ENCODE measurements at places on chromosomes 4 and X. TPM values are rescaled to one million over a fixed set of nuclear protein-coding genes. Genes with fewer than 3 reads are reported as not detected.

GRCh38 chr4:56880572-56880971, 27.1 kb upstream of the REST start:
- no peak for DNase-seq

DNA sequence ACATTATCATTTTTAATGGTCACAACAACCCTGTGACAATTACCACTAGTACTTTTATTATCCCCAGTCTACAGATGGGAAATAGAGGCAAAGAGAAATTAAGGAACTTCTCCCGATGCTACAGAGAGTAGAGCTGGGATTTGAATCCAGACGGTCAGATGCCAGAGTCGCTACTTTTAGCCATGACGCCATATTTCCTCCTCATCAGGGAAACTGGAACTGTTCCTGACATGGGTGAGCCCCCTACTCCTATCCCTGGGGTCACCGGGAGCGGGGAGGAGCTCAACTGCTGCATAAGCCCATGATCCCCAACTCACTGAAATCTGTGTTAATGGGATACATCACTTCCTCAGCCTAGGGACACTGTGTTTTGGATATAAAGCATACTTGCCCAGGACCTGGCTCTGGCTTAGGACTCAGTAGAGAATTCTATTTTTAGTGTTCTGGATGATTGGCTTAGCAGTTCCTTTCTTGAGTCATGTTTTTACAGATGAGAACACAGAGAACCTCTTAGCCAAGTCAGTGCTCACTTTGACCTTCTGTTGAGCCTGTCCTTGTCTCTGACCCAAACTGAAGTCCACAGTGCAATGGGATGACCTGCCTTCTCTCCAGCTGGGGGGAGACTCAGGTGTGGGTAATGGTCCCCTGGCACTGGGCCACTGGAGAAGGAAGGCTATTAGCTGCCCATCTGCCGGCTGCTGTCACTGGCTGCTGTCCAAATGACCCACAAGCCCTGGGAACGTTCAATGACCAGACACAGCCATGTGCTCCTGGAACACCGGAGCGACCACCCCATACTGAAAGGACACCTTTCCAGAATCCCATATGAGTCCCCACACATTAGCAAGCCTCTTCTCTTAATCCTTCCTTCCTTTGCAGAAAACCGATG, 90.8 kb upstream of the SHISA3 start:
- no peak for DNase-seq

DNA sequence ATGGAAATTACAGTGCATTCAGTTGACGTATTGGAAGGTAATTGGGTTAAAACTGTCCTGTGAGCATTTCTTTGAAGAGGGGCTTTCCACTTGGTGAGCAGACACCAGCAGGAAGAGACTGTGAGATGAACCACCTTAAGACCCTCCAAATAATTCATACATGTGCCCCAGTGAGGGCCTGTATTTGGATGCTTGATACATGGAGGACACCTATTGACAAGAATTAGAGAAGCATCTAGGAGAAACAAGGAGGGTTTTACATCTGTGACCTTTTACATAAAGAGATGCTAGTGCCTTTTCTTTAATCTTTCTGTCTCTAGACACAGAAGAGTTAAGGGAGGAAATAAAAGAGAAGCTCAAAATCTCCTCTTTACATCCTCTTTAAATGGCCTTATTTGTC, 1115.3 kb upstream of the IGFBP7 start:
- no peak for DNase-seq

- DNase-seq: no peak
Measured at GRCh38 chr4:47852136-47852535, 14.3 kb upstream of the CORIN start.

GRCh38 chr4:8861576-8862295, 9.9 kb downstream of the HMX1 start:
- no peak for DNase-seq

DNA sequence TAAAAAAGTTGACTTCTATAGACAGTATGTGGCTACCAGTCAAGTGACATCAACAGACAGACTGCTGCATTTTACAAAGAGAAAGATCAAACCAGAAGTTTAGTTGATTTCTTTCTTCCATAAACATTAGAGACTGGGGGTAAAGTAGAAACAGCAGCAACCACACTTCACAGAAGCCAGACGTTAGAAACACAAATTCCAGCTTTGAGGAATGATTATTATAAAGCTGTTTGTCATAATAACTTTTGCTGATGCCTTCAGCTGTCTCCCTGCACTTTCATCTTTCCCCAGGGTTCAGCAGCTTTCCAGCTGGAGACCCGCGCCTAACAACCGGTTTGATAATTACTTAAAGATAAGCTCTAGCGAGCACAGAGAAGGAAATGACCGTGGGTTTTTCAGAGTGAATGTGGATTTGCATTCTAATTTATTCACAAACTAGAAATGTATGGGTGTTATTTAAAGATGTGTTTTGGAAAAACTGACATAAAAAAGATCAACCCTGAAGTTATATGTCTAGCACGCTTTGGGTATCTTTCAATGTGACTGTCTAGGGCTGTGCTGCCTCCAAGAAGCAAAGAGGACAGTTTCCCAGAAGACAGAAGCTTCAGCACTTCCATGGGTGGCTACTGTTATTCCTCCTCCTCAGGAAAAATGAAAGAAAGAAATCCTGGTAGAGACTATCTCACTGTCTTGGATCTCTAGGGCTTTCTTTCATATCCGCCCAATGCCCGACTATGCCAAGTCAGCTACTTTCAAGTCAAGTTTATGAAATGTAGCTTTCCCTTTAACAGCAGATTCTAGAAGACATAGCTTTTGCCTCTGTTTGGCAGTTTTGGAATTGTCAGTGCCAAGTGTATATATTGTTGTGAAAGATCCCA, 15.0 kb upstream of the ENAM start:
- DNase-seq: no peak

DNA sequence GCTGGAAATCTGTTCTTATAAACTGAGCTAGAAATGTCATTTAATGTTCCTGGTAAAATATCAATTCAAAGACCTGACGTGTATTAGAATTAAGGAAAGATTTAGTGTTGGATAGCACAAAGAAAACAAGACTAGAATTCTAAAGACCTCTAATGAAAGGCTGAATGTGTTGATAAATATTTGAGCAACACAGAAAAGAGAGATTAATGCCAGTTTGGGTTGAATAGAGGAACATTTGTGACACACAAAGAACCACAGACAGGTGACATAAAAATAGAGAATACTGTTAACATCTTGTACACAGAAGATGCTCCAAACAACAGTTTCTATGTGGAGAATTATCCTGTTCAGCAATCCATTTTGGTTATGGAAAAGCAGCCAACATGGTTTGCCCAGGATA, 222.1 kb upstream of the GALNT7 start:
- no peak for DNase-seq

- no peak for DNase-seq
Measured at GRCh38 chr4:85393201-85393600, 81.7 kb upstream of the ARHGAP24 start.

DNA sequence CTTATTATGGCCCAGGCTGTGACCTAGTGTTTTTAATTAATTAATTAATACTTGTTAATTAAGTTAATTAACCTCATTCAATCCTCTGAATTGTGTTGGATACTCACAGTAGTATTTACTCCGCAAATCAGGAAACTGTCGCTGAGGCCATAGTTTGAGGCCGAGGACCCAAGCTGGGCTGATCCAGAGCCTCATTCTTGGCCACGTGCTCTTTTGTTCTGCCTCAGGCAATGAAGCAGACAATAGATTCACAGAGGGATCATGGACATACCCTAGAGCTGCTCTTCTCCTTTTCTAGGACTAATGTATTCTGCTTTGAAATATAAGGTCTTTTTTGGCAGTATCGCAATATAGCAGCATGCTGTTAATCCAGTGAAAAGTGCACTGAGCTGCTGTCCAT, 24.0 kb upstream of the SNCA start:
- DNase-seq: no peak

DNA sequence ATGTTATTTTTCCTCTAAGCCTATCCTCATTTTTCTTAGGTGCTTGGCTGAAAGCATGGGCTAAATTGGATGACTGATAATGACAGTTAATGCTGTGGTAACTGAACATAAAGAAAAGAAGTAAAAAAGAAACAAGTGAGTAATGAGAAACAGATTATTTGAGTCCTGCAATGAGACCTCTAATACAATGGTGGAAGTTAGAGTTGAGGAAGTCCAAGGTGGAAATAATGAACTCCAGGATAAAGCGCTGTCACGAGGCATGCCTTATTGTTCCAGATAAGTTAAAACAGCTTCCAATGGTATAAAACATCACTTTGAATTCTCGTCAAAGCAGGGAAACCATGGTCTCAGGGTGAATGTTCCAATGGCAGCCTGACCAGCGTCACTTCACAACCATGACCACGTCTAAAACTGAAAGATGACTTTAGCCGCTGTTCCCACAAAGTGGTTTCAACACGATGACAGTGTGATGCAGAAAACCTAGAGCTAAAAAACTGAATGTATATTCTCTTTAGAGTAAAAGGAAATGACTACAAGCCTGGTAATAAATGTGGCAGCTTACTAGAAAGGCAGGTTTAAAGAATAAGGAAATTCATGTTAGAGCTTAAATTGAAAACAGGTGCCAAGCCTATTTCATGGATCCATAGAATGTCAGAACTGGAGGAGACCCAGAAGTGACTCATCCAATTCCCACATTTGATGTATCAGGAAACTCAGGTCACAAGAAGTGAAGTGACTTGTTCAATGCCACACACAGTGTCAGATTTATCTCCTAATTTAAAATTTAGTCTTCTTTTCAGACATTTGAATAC, 202.6 kb upstream of the GYPA start:
- DNase-seq: no peak

DNA sequence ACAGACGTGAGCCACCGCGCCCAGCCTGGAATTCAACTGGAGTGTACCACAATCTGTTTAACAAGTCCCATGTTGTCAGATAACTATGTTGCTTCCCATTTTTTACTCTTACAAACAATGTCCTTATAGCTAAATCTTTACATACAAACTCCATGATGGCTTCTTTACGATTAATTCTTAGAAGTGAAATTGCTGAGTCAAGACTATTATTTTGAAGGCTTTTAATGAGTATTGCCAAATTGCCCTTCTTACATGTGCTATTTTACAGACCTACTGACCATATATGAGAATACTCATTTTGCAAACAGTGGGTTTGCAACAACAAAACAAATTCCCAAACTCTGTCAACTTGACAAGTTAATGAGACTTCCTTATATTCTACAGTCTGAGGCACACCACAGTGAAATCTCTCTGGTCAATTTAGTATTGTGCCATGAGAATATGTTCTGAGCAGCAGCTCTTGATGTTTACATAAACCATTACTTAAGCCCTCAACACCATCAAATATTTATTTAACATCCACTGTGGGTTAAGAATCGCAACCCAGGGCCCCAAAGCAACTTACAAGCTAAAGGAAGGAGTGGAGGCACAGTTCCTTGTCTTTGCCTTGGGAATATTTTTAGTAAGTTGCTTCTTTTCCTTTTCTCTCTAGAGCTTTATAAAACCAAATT, 128.5 kb downstream of the SPRY1 start:
- DNase-seq: no peak

- no peak for DNase-seq
Measured at GRCh38 chrX:29419774-29420553, 795.4 kb upstream of the MAGEB2 start.

DNA sequence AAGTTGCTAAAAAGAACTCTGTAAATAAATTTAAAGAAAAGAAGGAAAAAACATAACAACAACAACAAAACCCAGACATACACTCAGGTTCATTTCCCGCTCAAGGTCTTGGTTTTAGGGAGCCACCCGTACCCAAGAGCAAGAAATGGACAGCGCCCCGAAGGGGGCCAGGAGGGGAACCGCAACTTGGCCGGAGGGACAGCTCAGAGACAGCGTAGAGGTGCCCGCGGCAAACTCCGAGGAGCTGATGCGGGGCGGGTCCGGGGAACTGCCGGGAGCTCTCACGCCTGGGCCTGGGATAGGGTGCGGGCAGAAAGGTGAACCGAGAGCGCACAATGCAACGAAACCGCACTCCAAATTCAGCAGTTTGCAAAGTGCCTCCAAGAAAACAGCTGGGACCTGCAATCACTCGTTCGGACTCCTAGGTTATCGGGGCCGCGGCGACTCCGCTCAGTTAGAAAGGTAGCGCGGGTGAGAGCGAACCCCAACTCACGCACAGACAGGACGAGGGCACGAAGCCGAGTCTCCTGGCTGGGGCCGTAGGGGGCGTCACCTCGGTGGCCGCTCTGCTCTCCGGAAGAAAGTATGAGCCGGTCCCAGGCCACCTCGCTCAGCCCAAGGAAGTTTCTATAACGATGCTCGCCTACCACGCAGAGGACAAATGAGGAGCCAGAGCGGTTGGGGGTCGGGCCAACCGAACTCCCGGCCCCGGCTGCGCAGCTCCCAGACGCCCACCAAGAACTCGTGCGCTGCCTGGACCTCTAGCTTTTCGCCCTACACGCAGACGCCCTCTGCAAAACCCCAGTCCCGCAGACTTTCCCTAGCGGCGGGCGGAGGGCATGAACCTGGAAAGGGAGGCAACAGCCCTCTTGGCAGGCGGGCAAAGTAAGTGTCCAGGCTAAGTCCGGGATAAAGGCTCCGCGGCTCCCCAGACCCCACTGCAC, 1.4 kb downstream of the NDNF start:
- no peak for DNase-seq

- peak; percentile 20 for DNase-seq
Measured at GRCh38 chr4:37793562-37793961, 32.9 kb upstream of the PGM2 start.

DNA sequence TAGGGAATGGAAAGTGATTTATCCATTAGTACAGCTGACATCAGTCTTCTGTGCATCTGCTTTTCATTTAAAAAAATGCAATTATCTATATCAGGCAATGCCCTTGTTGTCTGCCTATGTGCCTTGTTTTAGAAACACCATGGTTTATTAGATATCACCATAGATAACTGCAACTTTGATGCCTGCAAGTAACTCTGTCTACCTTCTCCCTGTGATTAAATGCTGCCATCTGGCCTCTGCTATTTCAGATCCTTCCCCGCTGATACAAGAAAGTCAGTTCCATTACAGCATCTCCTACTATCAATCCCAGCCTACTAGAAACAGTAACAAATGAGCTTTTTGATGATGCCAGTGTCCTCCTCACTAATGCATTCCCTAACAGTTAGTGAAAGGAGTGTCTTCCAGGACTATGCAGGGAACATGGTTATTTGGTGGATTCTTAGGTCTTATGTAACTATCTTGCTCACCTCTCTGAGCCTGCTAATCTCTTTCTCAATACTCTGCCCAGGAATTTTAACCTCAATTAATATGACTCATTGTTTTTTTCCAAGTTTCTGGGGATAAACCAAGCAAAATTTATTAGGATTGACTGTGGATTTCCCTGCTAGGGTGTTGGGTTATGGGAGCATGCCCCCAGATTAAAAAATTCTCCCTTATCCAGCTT, 444.9 kb downstream of the RAPGEF2 start:
- DNase-seq: no peak

Gene SYTL4
- total RNA-seq: 0.15 TPM

Gene CT45A9
- not detected for total RNA-seq

Gene ERAS
- total RNA-seq: 0.23 TPM

Gene ANXA3
- 1.5 TPM for total RNA-seq

Gene UCHL1
- 0.74 TPM for total RNA-seq

Gene ZNF732
- total RNA-seq: not detected

Gene CFAP97
- total RNA-seq: 39.0 TPM

Gene TBX22
- not detected for total RNA-seq

Gene TTC29
- total RNA-seq: not detected

Gene EDNRA
- total RNA-seq: 0.13 TPM

Gene GLRB
- 1.8 TPM for total RNA-seq

Measured in Panc1 (cell line).